ENCODE measurements at places on chromosomes 5 and 9.

GRCh38 chr9:28820741-28821140 lies 1247.5 kb upstream of the C9orf72 start:
- no peak for DNase-seq

DNA sequence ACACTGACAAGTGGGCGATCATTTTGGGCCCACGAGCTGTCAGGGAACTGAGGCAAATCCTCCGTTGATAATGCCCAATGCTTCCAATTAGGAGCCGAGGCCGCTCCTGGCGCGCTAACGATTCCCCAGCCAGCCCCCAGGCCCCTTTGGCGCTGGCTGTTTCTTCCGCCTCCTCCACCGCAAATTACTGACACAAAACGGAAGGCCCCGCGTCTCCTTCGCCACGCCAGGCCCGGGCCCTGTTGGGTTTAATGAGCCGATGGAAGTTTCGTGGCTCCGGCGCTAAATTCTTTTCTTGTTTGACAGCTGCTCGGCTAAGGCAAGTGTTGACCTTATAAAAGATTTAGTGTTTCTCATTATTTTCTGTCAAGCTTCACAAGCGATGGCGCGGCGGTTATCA lies 25.7 kb upstream of the BARHL1 start:
- DNase-seq, result no peak

DNA sequence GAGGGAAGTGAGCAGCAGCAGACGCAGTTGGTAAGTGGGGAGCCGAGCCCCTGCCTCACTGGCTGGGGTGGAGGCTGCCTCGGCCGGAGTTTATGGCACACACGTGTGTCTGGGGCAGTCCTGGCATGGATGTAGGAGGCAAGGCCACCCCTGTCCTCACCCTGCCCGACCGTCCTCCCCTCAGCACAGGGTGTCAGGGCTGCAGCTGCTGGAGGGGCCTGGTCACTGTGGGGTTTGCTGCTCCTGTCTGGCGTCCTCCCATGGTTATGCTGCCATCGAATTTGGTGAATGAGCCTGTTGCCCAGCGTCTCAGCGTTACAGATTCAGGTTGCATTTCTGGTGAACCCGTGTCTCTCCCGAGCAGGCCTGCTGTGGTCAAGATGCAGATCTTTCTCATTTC lies 32.4 kb downstream of the CEP72 start:
- no peak for DNase-seq

DNA sequence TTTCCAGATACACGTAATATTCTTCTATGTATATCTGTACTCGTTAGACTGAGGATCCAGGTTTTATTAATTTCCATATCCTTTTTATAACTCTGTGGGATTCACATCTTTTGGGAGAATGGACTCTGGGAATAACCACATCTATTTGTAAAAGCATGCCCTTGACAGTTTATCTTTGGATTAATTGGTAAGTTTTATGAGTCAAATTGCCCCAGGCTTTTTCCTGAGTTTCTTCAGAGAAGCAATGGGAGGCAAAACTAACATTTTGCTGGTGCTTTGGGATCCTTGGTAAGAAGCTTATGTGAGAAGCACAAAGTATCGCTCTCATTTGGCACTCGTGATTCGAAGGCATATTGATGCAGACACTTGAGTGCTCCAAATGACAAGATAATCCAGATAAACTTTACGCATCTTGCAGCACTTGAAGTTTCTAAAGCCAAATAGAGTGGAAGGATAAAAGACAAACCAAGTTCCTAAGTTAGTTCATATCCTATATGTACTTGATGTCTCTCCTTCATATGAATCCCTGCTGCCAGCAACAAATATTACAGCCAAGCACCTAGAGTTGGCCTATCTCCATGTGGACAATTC lies 324.7 kb downstream of the TLE4 start:
- peak; percentile 87 for DNase-seq

DNA sequence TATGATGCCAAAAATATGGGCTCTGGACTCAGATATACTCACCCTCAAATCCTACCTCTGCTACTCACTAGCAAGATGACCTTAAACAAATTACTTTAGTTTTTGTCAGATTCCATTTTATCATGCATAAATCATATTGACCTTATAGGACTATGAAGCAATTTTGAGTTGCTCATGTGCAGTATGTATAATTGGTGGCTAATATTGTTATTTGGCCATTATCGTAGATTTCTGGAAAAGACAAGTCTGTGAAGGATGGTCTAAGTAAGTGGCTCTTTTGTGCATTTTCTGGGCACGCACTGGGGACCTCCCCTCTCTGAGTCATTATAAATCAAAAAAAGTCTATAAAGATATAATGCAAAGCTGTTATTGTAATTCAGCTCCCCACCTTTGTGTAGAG lies 393.0 kb downstream of the FGF10 start:
- no peak for DNase-seq

DNA sequence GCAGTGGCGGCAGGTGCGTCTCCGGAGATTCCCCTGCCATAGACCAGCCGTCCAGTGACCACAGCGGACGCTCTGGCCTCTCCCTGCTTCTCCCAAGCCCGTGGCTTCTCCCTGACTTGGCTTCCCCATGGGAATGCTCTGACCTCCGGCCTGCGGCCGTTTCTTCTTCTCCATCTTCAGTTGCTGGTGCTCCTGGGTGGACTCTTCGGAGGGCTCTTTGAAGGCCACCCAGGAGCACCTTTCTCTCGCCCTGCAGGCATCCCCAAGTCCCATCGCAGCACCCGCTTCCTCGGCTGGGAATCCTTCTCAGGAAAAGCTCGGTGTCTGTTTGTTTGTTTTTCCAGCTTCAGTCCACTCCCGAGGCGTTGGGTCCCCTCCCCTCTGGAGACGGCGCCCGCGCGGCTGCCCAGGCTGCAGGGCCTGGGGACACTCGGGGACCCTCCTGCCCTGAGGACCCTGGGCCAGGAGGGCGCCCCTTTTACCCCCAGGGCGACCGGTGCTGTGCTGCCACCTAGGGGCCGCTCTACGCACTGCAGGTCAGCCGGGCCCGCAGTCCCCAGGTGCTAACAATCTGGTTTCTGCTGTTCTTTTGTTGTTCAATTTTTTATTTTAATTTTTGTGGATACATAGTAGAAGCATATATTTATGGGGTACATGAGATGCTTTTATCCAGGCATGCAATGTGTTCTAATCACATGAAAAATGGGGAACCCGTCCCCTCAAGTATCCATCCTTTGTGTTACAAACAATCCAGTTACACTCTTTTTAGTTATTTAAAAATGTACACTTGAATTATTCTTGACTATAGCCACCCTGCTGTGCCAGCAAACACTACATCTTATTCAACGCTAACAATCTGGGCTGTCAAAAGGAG lies 197.9 kb upstream of the ADAMTS16 start:
- no peak for DNase-seq

- no peak for DNase-seq
Observed at GRCh38 chr5:502325-503079, 21.7 kb downstream of the SLC9A3 start.

DNA sequence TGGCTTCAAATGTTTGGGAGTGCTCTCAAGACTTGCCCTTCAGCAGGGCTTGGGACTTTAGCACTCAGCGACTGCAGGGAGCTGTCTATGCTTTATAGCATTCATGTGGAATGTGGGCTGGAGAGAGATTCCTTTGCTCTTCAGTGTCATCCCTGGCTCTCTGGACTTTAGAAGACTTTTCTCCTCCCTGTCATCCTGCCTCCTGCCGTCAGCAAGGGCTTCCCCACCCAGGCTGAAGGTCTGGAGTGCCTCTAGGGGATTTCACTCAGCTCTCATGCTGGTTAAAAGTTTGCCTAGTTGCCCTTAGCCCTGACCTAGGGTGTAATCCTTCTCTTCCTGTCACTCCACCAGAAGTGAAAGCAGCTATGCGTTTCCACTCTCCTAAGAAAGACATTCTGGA lies 210.9 kb downstream of the FRMD3 start:
- DNase-seq, result peak; percentile 87

GRCh38 chr5:111227801-111228200 lies 3.6 kb downstream of the CAMK4 start:
- peak; percentile 18 for DNase-seq

DNA sequence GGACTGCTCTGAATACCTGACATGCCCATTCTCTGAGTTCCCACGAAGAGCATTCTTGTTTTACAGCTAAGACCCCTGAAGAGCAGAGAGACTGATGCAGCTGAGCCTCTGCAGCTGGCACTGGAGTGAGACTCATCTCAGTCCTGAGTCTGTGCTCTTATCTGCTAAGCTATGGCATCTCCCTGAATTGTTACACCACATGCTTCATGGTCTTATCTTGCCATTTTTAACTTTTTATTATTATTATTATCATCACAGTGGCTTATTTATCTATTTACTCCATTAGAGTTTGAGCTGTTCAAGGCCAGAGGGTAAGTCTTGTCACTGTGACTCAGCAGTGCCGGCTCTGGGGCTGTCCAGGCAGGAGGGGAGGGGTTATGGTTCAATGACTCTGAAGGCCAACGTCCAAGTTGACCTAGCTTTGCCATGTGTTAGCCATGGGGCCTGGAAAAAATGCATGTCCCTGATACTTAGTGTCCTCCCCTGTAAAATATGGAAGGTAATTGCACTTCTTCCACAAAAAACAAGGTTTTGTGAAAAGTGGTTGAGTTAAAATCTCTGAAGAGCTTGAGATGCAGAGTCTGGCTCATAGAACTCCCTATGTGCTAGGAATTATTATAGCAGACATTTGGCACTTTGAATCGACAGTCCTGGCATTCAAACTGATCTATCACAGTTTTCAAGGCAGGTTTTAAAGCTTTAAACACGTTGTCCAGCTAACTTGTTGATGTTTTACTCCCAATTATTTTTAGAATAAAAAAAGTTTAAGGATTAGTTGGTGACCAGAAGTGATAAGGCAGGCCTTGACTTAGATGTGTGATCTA lies 94.6 kb downstream of the ALDH1A1 start:
- peak; percentile 64 for DNase-seq

- peak; percentile 65 for DNase-seq
Observed at GRCh38 chr9:88782931-88783710, 208.1 kb upstream of the S1PR3 start.

- DNase-seq, result peak; percentile 61
Observed at GRCh38 chr5:78811121-78811817, 162.7 kb upstream of the LHFPL2 start.

GRCh38 chr9:30673132-30673531 lies 1711.3 kb upstream of the ACO1 start:
- DNase-seq, result no peak

- no peak for DNase-seq
Observed at GRCh38 chr9:10250219-10250618, 362.6 kb downstream of the PTPRD start.

GRCh38 chr5:40052808-40053207 lies 626.9 kb upstream of the PTGER4 start:
- DNase-seq, result no peak

GRCh38 chr9:32968101-32969011 lies 33.1 kb downstream of the APTX start:
- DNase-seq, result peak; percentile 51

DNA sequence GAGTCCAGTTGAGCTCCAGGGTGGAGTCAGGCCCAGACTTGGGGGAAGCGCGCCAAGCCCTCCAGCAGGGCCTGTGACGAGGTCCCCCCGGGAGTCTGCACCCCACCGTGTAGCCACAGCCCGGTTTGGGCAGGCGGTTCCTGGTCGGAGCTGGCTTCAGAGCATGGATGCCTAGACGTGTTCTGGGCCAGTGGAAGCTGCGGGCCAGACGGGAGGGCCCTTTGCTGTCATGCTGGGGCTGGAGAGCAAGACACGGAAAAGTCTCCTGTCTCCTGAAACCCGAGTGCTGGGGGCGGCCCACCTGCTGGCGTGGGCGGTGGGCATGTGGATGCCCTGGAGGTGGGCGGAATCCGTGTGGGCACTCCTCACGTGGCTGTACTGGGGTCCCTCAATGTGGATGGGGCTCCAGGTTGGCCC lies 1.9 kb downstream of the GPSM1 start:
- DNase-seq, result peak; percentile 20

GRCh38 chr5:17694914-17695313 lies 60.7 kb downstream of the TAF11L14 start:
- no peak for DNase-seq

GRCh38 chr5:151006704-151007334 lies 13.6 kb upstream of the GPX3 start:
- no peak for DNase-seq

DNA sequence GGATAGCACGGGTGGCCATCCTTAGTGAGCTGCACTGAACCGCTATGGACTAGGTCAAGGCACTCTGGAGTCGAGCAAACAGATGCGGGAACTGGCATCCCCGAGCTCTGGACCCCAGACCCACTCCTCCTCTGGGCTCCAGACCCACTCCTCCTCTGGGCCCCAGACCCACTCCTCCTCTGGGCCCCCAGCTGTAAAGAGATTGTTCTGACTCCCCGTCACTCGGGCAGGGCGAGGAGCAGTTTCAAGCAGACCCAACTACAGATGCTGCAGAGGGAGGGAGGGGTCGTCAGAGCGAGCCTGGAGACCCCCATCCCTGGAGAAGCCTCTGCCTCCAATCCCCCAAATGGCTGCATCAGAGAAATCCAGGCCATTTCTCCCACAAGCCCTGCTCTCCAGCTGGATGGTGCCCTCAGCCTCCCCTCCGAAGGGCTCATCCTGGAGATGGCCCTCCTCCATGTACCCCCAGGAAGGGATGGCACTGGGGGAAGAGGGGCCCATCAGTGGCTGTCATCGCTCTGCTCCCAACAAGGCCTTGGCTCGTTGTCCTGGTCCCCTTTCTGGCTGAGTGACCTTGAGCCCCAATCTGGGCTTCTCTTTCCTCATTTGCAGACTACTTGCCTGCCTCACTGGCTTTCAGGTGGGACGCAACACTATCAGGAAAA lies 38.7 kb downstream of the DUSP1 start:
- DNase-seq, result no peak

GRCh38 chr5:1765880-1766235 lies 33.8 kb downstream of the MRPL36 start:
- no peak for DNase-seq

GRCh38 chr9:125472562-125472925 lies 210.9 kb downstream of the GAPVD1 start:
- no peak for DNase-seq

- no peak for DNase-seq
Observed at GRCh38 chr9:71916834-71917534, 5.5 kb downstream of the C9orf85 start.

DNA sequence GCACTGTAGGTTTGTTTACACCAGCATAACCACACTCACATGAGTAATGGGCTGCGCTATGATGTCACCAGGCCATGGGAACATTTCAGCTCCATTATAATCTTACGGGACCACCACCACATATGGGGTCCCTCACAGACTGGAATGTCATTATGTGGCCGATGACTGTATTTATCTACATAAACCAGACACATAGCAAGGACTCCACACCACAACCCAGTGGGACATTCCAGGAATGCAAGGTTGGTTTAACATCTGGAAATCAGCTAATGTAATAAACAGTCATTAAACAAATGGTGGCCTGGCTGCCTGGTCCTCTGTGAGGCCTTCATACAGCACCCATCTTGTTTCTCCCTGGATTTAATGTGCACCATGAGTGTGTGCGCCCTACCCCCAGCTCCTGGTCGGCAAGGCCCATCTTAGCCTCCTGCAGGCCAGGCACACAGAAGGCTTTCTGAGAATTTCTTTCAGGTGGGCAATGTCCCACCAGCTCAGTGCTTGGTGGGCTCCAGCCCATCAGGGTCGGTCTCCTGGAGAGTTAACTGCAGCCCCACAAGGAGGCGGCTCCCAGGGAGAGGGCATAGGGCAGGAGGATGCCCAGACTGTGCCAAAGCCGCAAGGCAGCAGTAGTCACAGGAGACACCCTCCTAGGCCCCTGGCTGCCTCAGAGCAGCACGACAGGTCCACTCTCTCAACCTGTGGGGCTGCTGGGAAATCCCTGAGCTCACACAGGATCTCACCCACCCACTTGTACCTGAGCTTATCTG lies 35.9 kb upstream of the SARDH start:
- peak; percentile 55 for DNase-seq
